ENCODE measurements at places on chromosomes 4 and X. TPM values are rescaled to one million over a fixed set of nuclear protein-coding genes. Genes with fewer than 3 reads are reported as not detected.

Gene USP26
- total RNA-seq: not detected

Gene PFKFB1
- 3.3 TPM for total RNA-seq

Gene SOX3
- total RNA-seq: not detected

Gene ZNF157
- 0.49 TPM for total RNA-seq

Gene ZXDA
- total RNA-seq: 6.7 TPM

Gene CCDC120
- total RNA-seq: 3.6 TPM

Gene HTR2C
- total RNA-seq: not detected

Gene COL25A1
- total RNA-seq: 8.6 TPM

Gene PPP4R3C
- total RNA-seq: not detected

Gene CHRDL1
- total RNA-seq: 13.4 TPM

Gene AKAP14
- not detected for total RNA-seq

Gene KCND1
- 2.7 TPM for total RNA-seq

Gene UGT2B15
- total RNA-seq: not detected

Gene NSD2
- total RNA-seq: 41.8 TPM

Gene CDKN2AIP
- total RNA-seq: 18.0 TPM

Gene SLIT2
- total RNA-seq: 40.4 TPM

Gene SCOC
- 35.2 TPM for total RNA-seq

Gene HDAC6
- 58.6 TPM for total RNA-seq

Gene F9
- total RNA-seq: 0.20 TPM

Gene PNMA6A
- 2.8 TPM for total RNA-seq

Gene CABS1
- total RNA-seq: not detected

Gene PTTG2
- not detected for total RNA-seq

Gene SSX4B
- not detected for total RNA-seq

Gene HPGD
- 34.6 TPM for total RNA-seq

Gene CWH43
- total RNA-seq: 25.1 TPM

Gene MSX1
- 6.1 TPM for total RNA-seq

Gene SSX2B
- not detected for total RNA-seq

Gene TMSB15A
- 9.3 TPM for total RNA-seq

Gene RASGEF1B
- total RNA-seq: 61.7 TPM

Gene RRH
- not detected for total RNA-seq

Gene FAM149A
- total RNA-seq: 5.3 TPM

Gene GLOD5
- total RNA-seq: not detected

Gene S100G
- not detected for total RNA-seq

Gene FRG2
- not detected for total RNA-seq

Gene OTUD6A
- not detected for total RNA-seq

Gene TCP11X2
- not detected for total RNA-seq

Gene GYPE
- 2.6 TPM for total RNA-seq

Gene CT45A9
- total RNA-seq: not detected

Gene TMPRSS11D
- 0.79 TPM for total RNA-seq

Gene CXCR3
- total RNA-seq: 0.30 TPM

Gene MAOA
- total RNA-seq: 11.6 TPM

Gene PPP2R2C
- 3.0 TPM for total RNA-seq

Gene GTPBP6
- 13.5 TPM for total RNA-seq

Gene SMC1A
- 22.3 TPM for total RNA-seq

Gene IL1RAPL1
- 3.3 TPM for total RNA-seq

Gene DTHD1
- 0.39 TPM for total RNA-seq

Gene SHISA3
- 2.3 TPM for total RNA-seq

Gene DUSP21
- total RNA-seq: not detected
